ENCODE measurements at places on chromosomes 1 and 21.

DNA sequence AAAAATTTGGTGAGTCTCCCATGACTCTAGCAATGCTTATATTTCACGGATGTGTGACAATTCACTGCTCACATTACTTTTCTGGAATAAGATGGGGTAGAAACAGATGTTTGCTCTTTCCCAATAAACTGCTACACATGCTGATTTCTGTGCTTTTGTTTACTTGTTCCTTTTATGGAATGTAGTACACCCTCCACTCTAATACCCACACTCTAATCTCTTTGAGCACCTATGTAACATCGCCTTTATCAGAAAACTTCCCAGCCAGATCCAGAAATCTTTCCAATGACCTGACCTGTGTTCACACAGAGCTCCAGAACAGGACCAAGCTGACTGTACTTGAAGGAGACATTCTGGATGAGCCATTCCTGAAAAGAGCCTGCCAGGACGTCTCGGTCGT, 4.2 kb downstream of the HSD3B2 start:
- no peak for DNase-seq

- DNase-seq = no peak
These were observed 43.6 kb downstream of the C21orf91 start for GRCh38 chr21:17775431-17776126.

- peak; percentile 44 for DNase-seq
These were observed 8.1 kb upstream of the LEFTY1 start for GRCh38 chr1:225896937-225897549.

- DNase-seq = no peak
These were observed 45.9 kb upstream of the PUM1 start for GRCh38 chr1:31111290-31111951.

DNA sequence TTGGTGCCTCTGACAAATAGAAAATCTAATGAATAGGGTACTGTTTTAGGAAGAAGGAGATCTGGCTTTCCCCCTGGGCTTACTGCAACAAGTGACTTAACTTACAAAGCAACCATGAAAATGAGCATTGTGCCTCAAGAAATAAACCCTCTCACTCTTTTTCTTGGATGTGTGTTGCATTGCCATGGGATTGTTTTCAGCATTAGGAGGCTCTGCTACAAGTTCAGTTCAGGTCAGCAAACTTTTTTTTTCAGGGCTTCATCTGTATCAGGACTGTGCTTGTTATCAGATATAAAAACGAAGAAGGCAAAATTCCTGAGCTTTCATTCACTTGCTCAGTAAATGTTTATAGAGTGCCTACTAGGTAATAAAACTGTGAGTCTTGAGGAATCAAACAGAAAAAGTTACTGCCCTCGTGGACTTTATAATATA, 37.8 kb upstream of the DOCK7 start:
- DNase-seq = no peak

GRCh38 chr1:41720861-41721410, 197.8 kb downstream of the HIVEP3 start:
- DNase-seq = no peak

DNA sequence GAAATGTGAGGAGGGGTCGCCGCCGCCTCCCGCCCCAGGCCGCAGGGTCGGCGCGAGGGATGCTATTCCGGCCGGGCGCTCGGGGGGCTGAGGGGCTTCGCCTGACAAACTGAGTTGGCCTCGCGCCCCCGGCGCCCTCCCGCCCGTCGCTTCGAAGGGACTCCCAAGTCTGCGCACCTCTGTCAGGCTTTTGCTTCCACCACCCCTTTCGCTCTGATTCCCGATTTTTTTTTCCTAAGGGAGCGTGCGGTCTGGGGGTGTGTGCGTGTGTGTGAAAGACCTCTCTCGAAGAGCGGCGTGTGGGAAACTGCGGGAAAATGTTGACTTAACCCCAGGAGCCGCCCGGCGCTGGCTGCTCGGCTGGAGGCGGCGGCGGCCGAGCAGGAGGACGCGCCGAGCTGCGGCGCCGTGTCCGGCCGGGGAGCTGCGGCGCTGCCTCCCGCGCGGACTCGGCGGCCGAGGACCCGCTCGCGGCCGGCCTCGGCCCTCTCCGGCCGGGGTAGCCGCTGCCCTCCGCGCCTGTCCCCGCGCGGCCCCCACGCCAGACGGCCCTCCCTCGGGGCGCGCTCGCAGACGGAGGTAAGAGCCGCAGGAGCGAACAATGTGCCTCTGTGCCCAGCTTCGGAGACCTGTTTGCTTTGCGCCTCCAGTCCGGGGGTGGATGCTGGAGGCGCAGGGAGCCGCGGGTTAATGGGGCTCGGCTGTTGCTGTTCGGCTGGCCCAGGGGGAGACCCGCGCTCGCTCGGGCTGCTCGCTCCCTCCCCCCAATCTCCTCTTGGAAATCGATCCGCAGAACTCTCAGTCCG, 1.1 kb downstream of the ADGRL2 start:
- DNase-seq = no peak

DNA sequence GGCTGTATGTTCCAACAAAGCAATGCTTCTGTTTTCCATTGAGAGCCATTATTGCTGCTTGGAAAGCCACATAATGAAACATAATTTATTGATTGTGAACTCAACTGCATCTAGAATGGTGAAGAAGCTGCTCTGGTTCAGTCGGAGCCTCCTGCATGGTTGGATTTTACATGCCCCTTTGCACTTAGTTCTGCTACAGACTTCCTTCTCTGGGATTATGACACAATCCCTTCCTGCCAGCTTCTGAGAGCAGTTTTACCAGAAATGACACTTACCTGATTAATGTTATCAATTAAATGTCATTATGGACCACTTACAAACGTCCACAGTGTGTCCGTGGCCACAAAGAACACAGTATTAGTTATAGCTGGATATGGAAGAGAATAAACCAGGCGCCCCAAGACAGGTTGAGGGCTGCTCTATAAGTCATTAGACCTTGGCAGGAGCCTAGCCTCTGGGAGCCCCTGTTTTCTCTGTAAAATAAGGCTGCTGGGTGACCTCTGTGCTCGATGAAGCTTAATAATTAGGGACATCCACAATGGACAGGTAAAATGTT, 7.0 kb upstream of the CD58 start:
- no peak for DNase-seq

GRCh38 chr1:8004803-8005573, 21.1 kb downstream of the ERRFI1 start:
- DNase-seq = no peak

DNA sequence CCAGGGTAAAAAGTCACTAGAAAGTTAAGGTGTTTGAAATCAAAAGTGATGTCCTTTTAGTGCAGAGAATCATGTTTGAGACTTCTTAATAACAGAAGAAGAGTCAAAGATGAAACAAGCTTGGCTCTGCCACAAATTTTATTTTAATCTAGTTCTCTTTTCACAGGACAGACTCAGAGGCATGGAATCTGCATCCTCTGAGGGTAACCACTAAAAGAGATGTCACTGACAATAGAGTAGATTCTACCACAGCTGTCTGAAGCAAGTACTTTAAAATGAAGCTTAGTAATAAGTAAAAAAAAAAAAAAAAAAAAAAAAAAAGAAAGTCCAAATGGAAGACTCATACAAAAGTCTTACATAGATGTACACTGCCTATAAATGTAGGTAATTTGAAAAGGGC, 519.7 kb upstream of the PRMT6 start:
- DNase-seq = no peak

DNA sequence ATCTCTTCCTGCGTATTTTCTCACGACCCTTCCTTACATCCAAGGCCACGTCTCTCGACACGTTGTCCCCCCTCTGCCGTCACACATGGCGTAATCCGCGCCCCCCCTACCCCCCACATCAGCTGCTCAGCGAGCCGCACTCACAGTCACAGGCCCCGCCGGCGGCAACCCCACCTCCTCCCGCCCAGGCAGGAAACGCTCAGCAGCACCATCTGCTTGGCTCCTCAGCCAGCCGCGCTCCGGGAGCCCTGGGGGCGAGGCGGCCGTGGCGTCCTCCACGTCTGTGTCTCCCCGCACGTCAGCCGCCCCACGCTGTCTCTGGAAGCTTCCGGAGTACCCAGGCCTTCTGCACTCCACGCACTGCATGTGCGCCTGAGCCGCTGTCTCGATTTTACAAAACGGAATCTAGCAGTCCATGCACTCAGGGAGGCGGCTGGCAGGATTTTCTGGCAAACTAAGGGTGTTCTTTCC, 64.6 kb downstream of the SIK1 start:
- peak; percentile 51 for DNase-seq

GRCh38 chr1:241081473-241081872, 275.5 kb downstream of the RGS7 start:
- DNase-seq = no peak

All from stimulated activated CD4-positive, alpha-beta T cell treated with anti-CD3 and anti-CD28 coated beads, Interleukin-1b, Interleukin-23, amount 100 ng/mL, for 1 hour (primary cell).